ENCODE measurements at places on chromosomes 7 and 10.

- no peak for DNase-seq
Measured at GRCh38 chr7:128913870-128914565, 3.5 kb upstream of the KCP start.

GRCh38 chr7:23356726-23357125, 57.6 kb downstream of the MALSU1 start:
- DNase-seq, result no peak

- DNase-seq, result peak; percentile 9
Measured at GRCh38 chr10:12158111-12158510, 28.6 kb downstream of the SEC61A2 start.

- DNase-seq, result no peak
Measured at GRCh38 chr7:101993311-101993710, 175.9 kb downstream of the CUX1 start.

GRCh38 chr7:30965372-30965771, 1.6 kb downstream of the GHRHR start:
- DNase-seq, result no peak

DNA sequence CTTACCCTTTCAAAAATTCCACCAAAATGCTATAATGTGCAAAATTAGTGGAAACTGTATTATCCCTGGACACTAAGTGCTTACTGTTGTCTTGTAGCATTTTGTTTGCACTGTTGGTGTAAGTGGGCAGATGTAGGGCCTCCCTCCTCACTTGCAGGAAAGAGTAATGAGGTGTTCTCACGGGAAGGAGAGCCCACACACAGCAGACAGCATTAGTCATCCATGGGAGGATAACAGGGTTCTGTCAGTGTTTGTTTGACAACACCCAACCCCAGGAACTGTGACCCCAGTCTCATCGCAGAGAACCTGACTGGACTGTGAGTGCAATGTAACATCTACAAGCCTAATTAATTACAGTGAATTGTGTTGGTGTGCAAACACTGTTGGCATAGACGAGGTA, 58.7 kb upstream of the VSTM2A start:
- no peak for DNase-seq
